ENCODE measurements at places on chromosomes 12 and 14.

GRCh38 chr12:94258593-94258992, 110.2 kb downstream of the PLXNC1 start:
- DNase-seq: no peak

- no peak for DNase-seq
Measured at GRCh38 chr14:33062476-33062875, 123.8 kb downstream of the NPAS3 start.

- no peak for DNase-seq
Measured at GRCh38 chr14:98791661-98792060, 480.3 kb downstream of the BCL11B start.

DNA sequence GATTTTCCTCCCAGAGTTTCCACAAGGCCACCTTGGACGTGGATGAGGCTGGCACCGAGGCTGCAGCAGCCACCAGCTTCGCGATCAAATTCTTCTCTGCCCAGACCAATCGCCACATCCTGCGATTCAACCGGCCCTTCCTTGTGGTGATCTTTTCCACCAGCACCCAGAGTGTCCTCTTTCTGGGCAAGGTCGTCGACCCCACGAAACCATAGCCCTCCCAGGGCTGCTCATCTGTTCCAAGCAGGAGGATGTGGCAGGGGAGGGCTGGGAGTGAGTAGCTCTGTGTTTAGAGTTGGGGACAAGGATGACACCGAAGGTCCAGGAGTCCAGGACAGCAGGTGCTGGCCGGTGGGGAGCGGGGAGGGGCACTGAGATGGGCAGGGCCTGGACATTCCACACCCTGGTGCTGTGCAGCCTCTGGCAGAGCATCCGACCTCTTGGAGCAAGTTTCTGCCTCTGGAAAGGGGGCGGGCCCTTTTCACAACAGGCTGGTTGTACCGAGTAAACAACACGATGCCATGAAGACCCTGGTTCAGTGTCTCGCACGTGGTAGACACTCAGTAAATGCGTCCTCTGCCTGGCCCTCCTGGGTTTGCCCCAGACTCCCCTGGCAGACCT, 8.2 kb downstream of the SERPINA4 start:
- DNase-seq: no peak
